ENCODE measurements at places on chromosomes 7 and 10. TPM values are rescaled to one million over a fixed set of nuclear protein-coding genes. Genes with fewer than 3 reads are reported as not detected.
A peak's percentile ranks its signal among the peaks of the same experiment; 100 is the strongest.

DNA sequence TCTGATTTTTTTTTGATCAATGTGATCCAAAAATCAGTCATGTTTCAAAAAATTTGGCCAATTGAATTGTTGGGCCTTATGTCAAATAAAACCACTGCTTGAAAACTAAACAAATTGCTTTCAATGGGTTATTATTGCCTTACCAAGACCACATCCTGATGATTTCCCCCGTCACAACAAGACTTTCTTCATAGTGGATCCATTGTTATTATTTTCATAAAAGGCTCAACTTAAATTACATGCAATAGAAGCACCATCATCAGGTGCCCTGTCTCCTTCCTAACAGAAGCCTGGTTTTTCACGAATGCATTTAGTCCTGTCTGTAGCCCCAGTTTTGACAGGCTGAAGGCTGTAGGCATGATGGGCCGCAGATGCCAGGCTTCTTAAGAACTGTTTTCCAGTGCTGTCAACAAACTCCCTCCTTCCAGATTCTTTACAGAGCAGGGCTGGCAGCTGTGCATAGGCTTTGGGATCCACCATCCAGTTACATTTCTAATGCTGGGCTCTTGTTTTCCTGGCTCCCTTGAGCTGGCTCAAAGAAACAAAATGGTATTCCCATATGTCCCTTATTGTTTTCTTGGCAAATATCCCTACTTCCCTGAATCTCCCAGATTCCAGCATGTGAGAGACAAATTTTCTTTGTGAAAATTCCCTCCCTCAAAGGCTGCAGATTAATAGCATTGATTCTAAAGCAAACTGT is 302.0 kb downstream of the TWIST1 start:
- no peak for DNase-seq
- no peak overlapping the region for H3K27ac ChIP-seq
- peaks cover 6% of the 10 kb centered on the region for H3K4me1 ChIP-seq
- H3K36me3 ChIP-seq: no peaks in the 10 kb centered on the region
- no peak overlapping the region for H3K4me3 ChIP-seq

DNA sequence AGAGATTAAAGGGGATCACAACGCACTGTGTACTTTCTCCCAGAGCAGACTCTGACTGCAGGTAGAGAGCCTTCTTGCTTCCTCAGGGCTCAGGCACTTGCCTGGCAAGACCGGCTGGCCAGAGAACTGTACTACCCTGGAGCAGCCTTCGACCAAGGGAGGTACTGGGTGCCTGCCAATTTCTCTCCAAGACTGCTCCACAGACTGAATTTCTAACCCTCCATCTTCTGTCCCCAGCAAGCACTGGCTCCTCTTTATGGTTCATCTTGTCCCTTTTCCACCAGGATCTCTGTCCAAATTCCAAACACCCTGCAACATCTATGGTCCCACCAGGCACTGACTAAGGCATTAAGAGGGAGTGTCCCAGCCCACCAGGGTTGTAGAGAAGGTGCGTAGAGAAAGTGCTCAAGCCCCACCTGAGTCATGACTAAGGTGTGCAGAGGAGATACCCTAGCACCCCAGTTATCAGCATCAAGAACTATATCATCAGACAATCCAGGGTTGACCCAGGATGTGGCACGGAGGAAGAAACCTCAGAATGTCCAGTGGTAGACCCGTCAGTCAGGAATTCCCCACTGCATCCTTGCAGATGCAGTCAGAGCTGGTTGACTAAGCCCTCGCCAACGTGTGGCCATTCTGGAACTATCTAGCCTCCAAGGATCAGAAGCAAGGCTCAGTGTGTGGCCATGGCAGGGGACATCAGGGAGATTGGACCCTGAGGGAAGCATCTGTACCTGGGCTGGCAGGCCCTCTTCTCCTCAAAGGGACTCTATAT is 60.9 kb upstream of the CAMK2B start:
- no peak overlapping the region for H3K27ac ChIP-seq
- H3K4me3 ChIP-seq: no peak overlapping the region
- no peaks in the 10 kb centered on the region for H3K27me3 ChIP-seq

DNA sequence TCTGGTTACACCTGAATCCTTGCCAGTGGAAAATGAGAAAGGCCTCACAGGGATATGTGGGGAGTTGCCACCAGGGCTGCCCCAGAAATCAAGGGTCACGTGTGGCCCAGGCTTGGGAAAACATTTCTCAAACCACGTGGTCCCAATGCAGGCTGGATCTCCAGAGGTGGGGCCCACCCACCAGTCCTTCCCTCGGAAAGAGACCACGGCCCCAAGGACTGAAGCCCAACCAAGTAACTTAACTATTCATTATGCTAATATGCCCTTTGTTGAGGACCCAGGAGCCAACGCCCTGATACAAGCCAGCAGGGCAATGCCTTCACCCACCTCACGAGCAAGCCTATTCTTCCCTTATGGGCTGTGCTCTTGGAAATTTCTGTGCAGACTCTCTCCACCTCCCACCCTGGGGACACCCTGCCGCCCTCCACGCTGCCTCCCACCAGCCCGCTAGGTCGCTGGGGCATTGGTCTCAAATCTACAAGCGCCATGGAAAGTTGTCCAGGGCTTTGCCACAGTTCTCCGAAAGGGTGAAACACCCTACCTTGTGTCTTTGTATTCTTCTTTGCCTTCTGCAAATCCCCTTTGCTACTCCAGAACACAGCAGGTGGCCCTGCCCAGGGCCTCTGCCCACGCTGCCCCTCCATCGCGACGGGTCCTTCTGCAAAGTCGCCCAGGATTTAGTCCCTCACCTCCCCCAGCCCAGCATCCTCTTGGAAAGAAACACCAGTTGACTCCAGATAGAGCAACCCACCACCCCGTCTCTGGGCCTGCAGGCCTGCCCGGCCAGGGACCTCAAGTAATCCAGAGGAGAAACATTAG is 8.8 kb downstream of the TNS3 start:
- H3K27ac ChIP-seq: no peak overlapping the region
- peak; percentile 71 for DNase-seq
- H3K27me3 ChIP-seq: no peaks in the 10 kb centered on the region
- H3K4me1 ChIP-seq: peaks cover 39% of the 10 kb centered on the region
- 0 out of 2 replicates have a peak overlapping the region, but pooled peaks have one; percentile 1 for H3K4me3 ChIP-seq

Gene GRB10
- polyA plus RNA-seq: 35.0 TPM

Gene MYL10
- polyA plus RNA-seq: 0.75 TPM

DNA sequence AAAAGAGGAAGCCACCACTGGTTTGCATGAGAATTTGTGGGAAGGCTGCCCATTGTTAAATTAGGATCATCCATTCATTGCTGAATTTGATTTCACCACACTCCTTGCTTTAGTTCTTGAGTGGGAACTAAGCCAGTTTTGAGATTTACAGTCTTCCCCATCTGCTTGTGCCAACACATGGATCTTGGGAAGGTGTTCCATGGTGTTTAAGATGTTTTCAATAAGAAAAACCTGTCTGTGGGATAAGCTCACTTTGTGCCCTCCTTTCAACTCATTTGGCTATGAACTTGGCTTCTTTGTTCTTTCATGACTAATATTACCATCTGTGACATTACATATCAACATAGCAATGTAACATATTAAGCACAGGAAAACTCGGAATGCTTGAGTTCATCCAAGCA is 73.2 kb downstream of the INHBA start:
- H3K4me1 ChIP-seq: peaks cover 53% of the 10 kb centered on the region
- H3K27ac ChIP-seq: peak overlapping the region; percentile 93
- peak overlapping the region; percentile 35 for H3K4me3 ChIP-seq
- no peaks in the 10 kb centered on the region for H3K36me3 ChIP-seq
- DNase-seq: peak; percentile 16
- H3K27me3 ChIP-seq: no peaks in the 10 kb centered on the region

Gene RPP38
- 42.8 TPM for polyA plus RNA-seq

DNA sequence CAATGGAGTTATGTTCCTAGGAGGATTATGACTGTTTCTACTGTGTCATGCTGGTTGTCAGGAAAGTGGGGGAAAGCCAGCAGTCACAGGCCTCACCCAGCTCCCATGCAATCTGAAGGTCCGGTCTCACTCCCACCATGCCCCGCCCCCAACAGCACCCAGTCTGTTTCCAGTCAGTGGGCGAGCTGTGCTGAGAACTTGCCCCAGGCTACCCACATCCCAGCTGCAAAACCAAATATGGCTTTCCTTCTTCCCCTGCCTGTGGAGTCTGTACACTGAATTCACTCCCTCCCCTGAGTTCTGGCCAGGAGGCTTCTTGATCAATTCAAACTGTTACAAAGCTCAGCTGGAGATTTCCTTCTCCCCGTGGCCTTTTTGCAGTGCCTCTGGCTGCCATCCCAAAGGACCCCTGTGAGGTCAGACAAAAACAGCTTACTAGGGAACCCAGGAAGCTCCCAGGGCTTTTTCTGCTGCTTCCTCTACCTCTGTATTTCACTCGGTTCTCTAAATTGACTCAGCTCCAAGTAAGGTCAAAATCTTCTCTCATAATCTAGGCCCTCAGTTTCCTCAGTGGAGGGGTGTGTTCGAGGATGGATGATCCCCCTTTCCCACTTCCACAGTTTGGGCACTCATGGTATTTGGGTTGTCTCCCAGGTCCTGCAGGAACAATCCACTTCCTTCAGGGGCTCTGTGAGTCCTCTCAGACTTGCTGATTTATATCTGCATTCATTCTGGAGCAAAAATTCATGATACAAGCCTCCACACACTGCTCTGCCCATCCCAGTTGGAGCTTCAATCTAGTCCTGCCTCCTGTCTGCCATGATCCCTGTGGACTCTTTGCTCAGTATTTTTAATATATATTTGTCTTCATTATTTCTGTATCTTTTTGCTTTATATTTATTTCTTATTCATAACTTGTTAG is 205.5 kb downstream of the SEMA3D start:
- H3K27ac ChIP-seq: no peak overlapping the region
- no peak for DNase-seq
- no peaks in the 10 kb centered on the region for H3K4me1 ChIP-seq
- H3K4me3 ChIP-seq: no peak overlapping the region

Gene ADIRF
- polyA plus RNA-seq: 0.66 TPM

Gene SORCS1
- 2.9 TPM for polyA plus RNA-seq

GRCh38 chr7:151275813-151276577 is 27.5 kb upstream of the SMARCD3 start:
- peaks cover 21% of the 10 kb centered on the region for H3K27me3 ChIP-seq
- H3K4me1 ChIP-seq: peaks cover 6% of the 10 kb centered on the region
- peak; percentile 16 for DNase-seq
- no peaks in the 10 kb centered on the region for H3K36me3 ChIP-seq

DNA sequence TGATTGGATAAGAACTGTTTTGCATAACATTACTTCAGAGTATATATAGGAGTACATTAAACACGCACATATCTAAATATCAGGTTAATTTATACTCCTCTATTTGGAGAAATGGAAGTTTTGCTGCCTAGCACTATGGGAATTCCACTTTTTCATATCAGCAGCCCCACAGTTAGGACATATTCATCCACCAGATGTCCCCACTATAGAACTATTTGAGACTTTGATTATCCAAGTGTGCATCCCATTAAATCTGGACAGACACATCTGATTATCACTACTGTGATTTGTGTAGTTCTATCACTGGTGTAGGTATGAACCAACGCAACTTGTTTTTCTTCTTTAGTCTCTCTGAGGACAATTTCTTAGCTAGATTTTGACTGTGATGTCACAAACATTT is 345.7 kb downstream of the THSD7A start:
- H3K4me1 ChIP-seq: peaks cover 24% of the 10 kb centered on the region
- H3K27me3 ChIP-seq: peaks cover 13% of the 10 kb centered on the region
- DNase-seq: no peak

Gene IFIT1
- polyA plus RNA-seq: 2.4 TPM

Gene DOCK1
- polyA plus RNA-seq: 10.7 TPM

DNA sequence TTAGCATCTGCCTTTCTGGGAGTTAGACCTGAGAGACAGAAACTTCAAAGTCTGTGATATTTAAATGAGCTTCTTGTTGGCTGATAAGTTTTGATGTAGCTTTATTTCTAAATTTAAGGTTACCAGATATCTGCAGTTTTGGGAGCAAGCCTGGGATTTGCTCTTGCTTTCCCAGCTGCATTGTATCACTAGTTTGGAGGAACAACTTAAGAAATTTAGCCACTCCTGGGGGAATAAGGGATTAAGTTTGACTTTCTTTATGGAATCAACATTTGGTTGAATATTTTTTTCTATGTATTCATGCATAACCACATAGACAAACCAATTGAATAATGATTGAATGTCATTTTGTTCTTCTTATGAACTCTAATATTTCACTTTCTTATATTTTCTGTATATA is 178.6 kb downstream of the POLR1F start:
- H3K27me3 ChIP-seq: no peaks in the 10 kb centered on the region
- no peak for DNase-seq
- no peaks in the 10 kb centered on the region for H3K36me3 ChIP-seq
- no peak overlapping the region for H3K4me3 ChIP-seq
- H3K27ac ChIP-seq: no peak overlapping the region

DNA sequence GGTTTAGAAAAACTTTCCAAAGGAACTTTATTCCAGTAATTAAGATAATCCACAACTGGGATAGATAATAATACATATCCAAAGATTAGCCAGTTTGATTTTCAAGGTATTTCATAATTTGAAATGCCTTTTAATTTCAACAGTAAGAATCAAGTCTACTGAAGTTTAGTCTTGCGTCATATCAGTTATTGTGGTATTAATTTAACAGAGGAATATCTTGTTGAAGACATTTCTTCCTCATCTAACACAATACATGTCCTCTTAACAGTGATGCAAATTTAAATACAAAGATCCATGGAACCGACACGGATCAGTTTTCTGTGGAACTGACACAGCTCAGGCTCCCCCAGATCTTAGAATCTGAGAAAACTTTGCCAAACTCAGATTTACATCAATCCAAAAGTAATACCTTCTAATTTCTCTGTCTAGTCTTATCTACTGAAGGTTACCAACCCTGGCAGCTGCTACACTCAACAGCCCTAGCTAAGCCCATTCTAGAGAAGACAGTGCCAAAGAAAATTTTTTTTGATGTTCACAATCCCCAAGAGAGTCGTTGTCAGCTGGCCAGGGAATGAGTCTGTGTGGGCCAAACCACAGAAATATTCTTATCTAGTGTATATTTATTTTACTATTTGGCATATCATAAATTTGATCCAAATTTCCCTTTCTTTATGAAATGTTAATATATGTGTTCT is 365.2 kb upstream of the MEOX2 start:
- DNase-seq: no peak
- H3K27me3 ChIP-seq: no peaks in the 10 kb centered on the region
- no peaks in the 10 kb centered on the region for H3K36me3 ChIP-seq

- DNase-seq: no peak
- H3K36me3 ChIP-seq: peaks cover 29% of the 10 kb centered on the region
- H3K4me3 ChIP-seq: no peak overlapping the region
- H3K4me1 ChIP-seq: peaks cover 31% of the 10 kb centered on the region
- H3K27ac ChIP-seq: peak overlapping the region; percentile 93
Measured at GRCh38 chr10:3774814-3775695, 10.0 kb downstream of the KLF6 start.

GRCh38 chr7:54898659-54899340 is 120.0 kb upstream of the EGFR start:
- H3K4me3 ChIP-seq: no peak overlapping the region
- H3K36me3 ChIP-seq: no peaks in the 10 kb centered on the region
- H3K27me3 ChIP-seq: no peaks in the 10 kb centered on the region
- H3K4me1 ChIP-seq: no peaks in the 10 kb centered on the region
- H3K27ac ChIP-seq: no peak overlapping the region
- no peak for DNase-seq

DNA sequence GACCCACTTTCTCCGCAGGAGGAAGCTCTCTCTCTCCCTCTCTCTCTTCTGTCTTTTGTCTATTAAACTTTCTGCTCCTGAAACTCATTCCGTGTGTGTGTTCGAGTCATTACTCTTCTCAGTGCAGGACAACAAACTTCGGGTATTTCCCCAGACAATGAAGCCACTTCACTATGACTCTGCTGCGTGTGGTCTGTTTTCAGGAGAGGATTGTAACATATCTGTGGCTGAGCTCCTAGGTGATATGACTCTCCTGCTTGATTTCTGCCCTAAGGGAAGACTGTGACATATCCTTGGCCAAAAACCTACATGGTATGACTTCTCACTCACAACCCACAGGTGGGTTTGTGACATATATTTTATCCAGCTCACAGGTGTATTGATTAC is 39.9 kb upstream of the ZNF107 start:
- no peaks in the 10 kb centered on the region for H3K4me1 ChIP-seq
- no peak for DNase-seq
- no peaks in the 10 kb centered on the region for H3K36me3 ChIP-seq
- H3K27ac ChIP-seq: no peak overlapping the region

Gene FEZF1
- polyA plus RNA-seq: 1.0 TPM

Measured in GM23338 (cell line).